Osteoblast (primary cell): ENCODE measurements at places on chromosomes 5 and 9. TPM values are rescaled to one million over a fixed set of nuclear protein-coding genes. Genes with fewer than 3 reads are reported as not detected.

CRB2 gene
- total RNA-seq, result not detected in 2 replicates

DNA sequence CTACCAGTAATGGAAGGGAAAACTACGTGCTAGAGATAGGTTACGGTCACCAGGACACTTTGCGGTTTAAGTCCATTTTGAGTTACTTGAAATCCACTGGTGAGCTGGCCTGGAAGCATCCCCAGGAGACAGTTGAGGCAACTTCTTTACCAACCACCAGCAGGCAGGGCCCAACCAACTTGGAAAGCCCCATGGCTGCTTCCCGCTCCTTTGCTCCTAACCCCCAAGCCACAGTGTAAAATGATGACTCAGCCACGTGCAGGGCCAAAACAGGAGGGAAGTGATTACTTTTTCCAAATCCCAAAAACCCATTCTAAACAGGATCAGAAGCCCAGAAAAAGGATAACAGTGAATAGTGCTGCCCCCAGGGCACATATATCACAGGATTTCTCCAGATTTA lies 87.4 kb downstream of the PAX5 start:
- H3K4me1 ChIP-seq, result peaks cover 11% of the 10 kb centered on the region
- no peak overlapping the region for H3K4me3 ChIP-seq
- no peaks in the 10 kb centered on the region for H3K36me3 ChIP-seq
- peaks cover 38% of the 10 kb centered on the region for H3K27me3 ChIP-seq

GRCh38 chr5:19002111-19002510 lies 985.9 kb downstream of the CDH18 start:
- H3K36me3 ChIP-seq, result no peaks in the 10 kb centered on the region
- H3K27me3 ChIP-seq, result no peaks in the 10 kb centered on the region
- H3K4me1 ChIP-seq, result no peaks in the 10 kb centered on the region
- DNase-seq, result no peak
- H3K4me3 ChIP-seq, result no peak overlapping the region
- H3K27ac ChIP-seq, result no peak overlapping the region

- no peak for DNase-seq
- no peak overlapping the region for H3K4me3 ChIP-seq
- H3K4me1 ChIP-seq, result peaks cover under 1% of the 10 kb centered on the region
- H3K36me3 ChIP-seq, result no peaks in the 10 kb centered on the region
Measured at GRCh38 chr5:57307516-57307915, 133.7 kb downstream of the GPBP1 start.

- H3K27ac ChIP-seq, result no peak overlapping the region
- H3K36me3 ChIP-seq, result no peaks in the 10 kb centered on the region
- no peaks in the 10 kb centered on the region for H3K4me1 ChIP-seq
- no peak overlapping the region for H3K4me3 ChIP-seq
- no peaks in the 10 kb centered on the region for H3K27me3 ChIP-seq
Measured at GRCh38 chr5:156594406-156594805, 255.7 kb upstream of the PPP1R2B start.

GRCh38 chr9:28166179-28166578 lies 592.9 kb upstream of the C9orf72 start:
- H3K27me3 ChIP-seq, result no peaks in the 10 kb centered on the region
- no peaks in the 10 kb centered on the region for H3K4me1 ChIP-seq
- no peaks in the 10 kb centered on the region for H3K36me3 ChIP-seq
- H3K4me3 ChIP-seq, result no peak overlapping the region

DNA sequence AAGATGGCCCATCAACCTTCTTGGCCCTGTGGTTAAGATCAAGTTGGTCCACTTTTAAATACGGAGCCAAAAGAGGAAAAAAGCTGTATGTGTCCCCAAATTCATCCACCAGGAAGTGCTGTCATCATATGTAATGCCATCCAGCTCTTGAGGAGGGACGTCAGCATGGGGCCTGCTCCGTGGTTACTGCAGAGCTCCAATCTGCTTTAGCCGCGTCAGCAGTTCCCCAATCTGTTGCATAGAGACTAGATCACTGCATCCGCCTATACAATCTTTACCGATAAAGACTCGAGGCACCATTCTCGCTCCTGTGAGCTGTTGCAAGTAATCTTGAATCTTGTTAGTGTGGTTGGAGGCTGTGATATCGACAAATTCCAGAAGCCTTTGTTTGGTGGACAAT lies 65.7 kb downstream of the GABRA6 start:
- no peaks in the 10 kb centered on the region for H3K27me3 ChIP-seq
- H3K4me1 ChIP-seq, result no peaks in the 10 kb centered on the region
- H3K36me3 ChIP-seq, result no peaks in the 10 kb centered on the region

DNA sequence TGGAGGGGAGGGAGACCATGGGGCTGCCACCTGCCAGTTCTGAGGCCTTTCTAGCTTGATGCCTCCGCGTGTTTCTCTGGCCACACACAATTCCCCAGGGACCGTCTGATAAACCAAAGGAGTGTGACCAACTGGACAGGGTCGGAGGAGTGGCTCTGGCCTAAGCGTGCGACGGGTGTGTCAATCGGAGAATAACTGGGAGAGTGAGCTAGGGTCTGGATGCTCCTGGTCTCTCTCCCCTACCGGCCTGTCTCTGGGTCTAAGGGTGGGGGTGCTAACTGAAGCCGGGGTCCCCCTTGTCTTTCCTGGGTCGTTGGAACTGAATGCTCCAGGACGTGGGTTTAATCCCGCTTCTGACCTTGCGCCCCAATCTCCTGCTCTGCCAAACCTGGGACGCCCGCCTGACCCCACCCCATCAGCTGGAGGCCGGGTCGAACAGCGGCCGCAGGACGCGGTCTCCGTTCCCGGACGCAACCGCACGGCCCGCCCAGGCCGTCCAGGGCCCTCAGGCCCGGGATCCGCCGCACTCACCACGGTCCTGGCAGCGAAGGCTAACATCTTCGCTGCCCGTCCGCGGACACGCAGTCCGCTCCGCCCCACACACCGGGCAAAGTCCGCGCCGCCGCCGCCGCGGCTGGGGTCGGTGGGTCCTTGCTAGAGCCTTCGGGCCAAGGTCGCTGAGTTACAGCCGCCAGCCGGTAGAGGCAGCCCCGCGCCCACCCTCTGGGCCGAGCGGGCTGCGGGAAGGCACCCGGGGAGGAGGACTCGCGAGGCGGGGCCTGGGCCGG lies 447 bp downstream of the CRAT start:
- no peaks in the 10 kb centered on the region for H3K27me3 ChIP-seq
- peak overlapping the region; percentile 69 for H3K27ac ChIP-seq
- peak overlapping the region; percentile 86 for H3K4me3 ChIP-seq
- DNase-seq, result peak; percentile 95
- H3K4me1 ChIP-seq, result peaks cover 14% of the 10 kb centered on the region
